ENCODE measurements at places on chromosomes 11 and 22. TPM values are rescaled to one million over a fixed set of nuclear protein-coding genes. Genes with fewer than 3 reads are reported as not detected.

- peak; percentile 41 for DNase-seq
Measured at GRCh38 chr11:2096011-2096918, 42.9 kb downstream of the IGF2 start.

- no peak for DNase-seq
Measured at GRCh38 chr22:48161298-48161697, 1398.8 kb downstream of the TBC1D22A start.

DNA sequence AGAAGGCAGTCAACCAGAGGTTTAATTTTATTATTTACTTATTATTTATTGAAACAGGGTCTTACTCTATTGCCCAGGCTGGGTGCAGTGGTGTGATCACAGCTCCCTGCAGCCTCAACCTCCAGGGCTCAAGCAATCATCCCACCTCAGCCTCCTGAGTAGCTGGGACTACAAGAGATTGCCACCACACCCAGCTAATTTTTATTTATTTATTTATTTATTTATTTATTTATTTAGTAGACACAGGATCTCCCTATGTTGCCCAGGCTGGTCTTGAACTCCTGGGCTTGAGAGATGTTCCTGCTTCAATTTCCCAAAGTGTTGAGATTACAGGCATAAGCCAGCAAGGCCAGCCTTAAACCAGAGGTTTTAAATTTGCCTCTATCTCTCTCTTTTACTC is 83.1 kb downstream of the RCN1 start:
- DNase-seq: no peak

Gene AP2A2
- 103 TPM for total RNA-seq

Gene TANGO2
- 44.6 TPM for total RNA-seq

Gene FAM118B
- 32.7 TPM for total RNA-seq

- DNase-seq: no peak
Measured at GRCh38 chr22:38034278-38034882, 22.8 kb upstream of the PICK1 start.

All from Peyer's patch (tissue), 4 donors.